LHCN-M2 (cell line): ENCODE measurements at places on chromosomes 11 and 22.

DNA sequence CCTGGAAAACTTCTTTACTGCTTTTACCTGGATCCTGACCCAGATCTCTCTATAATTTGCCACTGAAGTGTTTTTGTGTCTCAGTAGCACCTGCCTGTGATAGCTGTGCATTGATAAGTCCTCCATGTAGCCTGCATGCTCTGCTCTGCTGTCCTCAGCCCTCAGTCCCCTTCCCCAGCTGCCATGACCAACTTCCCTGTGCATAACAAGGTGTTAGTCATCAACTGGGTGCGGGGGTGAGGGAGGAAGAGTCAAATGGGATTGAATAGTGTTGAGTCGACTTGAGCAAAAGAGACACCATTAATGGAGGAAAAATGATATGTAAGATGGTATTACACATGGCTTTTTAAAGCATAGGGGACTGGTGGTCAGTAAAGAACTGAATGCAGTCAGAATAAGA lies 92.2 kb upstream of the PLET1 start:
- DNase-seq, result peak; percentile 20

DNA sequence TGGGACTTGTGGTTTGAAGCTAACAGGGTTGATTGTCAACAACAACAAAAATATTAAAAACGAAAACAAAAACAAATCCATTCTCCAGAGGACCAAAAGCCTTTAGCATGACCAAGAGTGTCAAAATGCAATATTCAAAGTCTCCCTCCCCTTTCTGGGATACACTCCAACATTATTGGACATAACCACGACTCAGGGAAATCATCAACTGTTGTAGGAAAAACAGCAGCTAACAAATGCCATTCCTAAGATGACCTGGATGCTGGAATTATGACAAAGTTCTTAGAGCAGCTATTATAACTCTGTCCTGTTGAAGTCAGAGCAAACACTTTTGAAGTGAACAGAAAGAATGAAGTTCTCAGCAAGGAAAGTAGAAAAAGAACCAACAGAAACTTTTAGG lies 143.0 kb downstream of the TMEM135 start:
- peak; percentile 64 for DNase-seq

GRCh38 chr22:48637231-48637630 lies 1190.4 kb downstream of the BRD1 start:
- no peak for DNase-seq

DNA sequence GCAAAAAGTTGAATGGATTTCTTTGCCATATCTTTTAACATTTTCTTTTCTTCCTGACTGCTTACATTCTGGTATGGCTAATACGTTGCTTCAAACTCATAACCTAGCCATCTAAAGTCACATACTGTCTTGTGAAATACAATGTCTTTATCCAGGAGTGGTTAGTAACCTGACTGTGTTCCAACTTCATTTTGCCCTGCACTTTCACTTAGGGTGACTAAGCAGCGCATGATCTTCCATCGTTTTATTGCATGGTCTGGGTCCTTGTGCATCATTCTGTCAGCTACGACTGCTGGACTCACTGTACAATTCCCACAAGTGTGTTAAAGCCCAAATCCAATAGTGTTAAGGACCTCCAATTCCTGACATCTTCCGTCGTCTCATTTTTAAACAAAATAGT lies 403.2 kb downstream of the NTM start:
- DNase-seq, result no peak

DNA sequence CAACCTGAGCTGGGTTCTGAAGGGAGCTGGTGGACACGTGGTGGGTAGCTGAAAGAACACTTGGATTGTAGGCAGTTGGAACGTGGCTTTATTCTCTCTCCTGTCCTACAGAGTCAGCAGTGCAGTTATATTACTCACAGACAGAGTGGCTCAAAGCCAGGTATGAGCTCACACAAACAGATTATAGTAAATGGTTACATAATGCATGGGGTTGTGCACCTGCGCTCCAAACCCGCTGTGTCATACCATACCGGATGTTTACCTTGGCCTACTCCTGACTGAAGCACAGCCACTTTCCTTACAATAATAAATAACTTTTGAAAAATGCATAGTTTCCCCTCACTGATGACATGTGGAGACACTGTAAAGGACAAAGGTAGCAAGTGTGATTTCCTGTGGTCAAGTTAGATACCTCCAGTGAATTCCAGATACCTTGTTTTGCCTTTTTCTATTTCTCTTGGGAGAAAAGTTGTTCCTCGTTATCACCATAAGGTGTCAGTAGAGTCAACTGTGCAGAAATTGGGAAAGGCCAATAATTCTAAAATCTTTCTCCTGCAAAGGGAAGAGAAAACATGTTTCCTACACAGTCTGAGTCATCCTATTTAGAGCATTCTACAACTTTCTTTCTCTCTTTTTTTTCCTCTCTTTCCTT lies 13.5 kb downstream of the MS4A6A start:
- DNase-seq, result peak; percentile 14

GRCh38 chr11:94638902-94639373 lies 71.8 kb downstream of the PIWIL4 start:
- DNase-seq, result peak; percentile 41

DNA sequence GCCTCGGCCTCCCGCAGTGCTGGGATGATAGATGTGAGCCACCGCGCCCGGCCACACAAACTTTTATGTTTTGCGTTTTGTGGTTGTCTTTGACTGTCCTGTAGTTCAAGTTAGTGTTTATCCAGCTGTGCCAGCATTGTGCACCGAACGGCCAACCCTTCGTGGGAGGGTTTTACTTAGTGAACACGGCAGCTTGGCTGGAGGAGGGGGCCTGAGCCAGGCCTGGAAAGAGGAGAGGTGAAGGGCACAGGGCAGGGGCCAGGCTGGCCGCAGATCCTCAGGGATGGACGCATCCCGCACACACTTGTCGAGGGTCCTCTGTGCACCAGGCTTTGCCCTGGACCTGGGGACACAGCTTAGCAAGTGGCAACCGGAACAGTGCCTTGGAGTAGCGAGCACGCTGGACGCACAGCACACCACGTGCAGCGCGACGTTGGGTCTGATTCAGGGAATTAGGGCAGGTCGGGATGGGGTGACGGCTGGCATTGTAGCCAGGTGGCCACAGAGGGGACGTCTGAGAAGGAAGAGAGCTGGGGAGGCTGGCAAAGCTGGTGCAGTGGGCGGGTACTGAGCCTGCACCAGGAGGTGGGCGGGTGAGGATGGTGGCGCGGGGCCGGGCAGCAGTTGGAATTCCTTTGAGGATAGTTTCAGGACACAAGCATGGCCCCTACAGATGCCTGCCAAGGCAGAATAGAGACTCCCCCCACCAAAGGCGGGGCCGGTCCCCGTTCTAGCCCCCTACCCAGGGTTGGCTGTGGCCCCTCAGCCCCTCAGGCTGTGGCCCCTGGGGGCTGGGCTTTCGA lies 13.4 kb downstream of the EPS8L2 start:
- peak; percentile 68 for DNase-seq

GRCh38 chr11:99822846-99823565 lies 802.3 kb downstream of the CNTN5 start:
- DNase-seq, result peak; percentile 56

GRCh38 chr22:41523464-41524221 lies 20.6 kb downstream of the POLR3H start:
- DNase-seq, result peak; percentile 63

GRCh38 chr22:27668828-27669797 lies 132.4 kb downstream of the MN1 start:
- peak; percentile 98 for DNase-seq

DNA sequence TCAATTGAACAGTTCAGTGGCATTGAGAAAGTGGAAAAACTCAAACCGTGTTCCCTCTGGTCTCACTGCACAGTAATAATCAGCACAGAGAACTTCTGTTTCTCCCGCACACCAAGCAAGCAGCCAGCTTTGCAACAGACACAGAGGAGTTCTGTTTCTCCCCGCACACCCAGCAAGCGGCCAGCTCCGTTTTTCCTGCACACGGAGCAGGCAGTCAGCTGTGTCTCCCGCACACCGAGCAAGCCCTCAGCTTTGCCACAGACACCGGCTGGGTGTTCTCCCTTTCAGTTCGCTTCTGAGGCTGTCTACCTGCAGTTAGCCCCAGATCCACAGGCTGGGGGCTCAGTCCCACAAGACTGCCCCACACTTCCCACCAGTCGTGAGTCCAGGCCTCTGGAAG lies 9.9 kb upstream of the TALDO1 start:
- no peak for DNase-seq

DNA sequence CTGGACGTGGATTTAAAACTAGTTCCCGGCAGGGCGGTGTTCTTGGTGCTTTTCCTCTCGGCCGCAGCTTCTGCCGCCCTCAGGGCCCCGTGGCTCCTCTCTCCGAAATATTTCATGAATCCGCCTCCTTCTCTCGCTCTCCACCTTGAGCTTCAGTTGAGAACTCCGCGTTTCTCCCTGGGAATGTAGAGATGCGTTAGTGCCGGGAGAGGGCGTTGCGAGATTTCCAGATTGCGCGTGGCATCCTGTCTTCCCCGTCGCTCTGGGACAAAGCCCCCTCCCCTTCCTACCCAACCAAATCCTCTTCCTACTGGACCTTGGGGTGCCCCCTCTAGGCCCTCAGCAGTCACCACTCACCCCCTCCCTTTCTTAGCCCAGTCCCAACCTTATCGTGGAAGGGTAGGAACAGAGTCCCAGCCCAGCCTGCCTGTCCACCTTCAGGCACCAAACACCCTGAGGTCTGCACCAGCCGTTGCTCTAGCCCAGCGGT lies 15.5 kb upstream of the RAC2 start:
- DNase-seq, result peak; percentile 38

DNA sequence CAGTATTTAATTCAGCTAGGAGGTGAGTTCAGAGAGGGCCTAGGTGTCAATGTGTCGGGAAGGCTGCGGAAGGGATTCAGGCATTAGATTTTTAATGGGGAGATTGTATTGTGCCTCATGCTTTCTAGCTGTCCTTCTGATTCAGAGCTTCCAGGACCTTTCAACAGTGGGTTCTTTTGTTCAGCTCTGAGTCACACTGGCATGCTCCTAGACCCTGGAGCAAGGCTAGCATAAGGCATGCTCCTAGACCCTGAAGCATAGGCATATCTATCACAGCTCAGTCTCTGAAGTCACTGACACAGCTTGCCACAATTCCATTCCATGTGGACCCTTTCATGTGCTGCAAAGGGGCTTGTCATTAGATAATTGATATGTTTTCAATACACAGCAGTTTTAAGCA lies 396.9 kb downstream of the RAB38 start:
- DNase-seq, result no peak

DNA sequence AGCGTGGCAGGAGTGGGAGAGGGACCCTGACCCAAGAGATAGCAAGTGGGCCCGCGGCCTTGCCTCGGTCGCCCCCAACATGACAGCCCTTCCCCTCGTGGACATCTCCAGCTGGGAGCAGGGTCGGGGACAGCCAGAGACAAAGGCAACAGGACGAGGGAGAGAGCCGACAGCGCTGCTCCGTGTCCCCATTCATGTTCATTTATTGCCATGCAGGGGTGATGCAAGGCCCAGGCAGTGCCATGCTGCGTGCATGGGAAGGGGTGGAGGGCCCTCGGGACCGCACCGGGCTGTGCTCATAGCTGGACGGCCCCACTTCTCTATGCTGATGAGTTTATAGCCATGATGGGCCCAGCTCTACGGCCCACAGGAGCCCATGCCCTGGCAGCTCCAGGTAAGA lies 12.7 kb downstream of the MRPL23 start:
- no peak for DNase-seq

DNA sequence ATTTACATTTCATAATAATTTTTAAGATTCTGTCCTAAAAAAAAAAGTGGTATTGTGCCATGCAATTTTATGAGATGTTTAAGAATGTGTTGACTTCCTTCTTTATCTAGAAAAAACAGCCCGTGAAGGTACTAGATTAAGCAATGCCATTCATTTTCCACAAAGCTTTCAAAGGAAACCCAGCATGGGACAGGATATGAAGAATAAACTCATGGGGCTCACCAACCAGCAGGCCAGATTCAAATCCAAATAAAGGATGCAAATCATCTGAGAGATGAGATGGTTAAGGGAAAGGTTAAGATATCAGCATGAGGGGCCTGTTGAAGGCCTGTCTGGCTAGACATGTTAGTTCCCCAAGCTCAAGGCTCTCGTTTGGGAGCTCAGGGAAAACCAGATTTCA lies 199.1 kb downstream of the SWAP70 start:
- DNase-seq, result no peak

GRCh38 chr11:120013325-120014250 lies 124.3 kb downstream of the TRIM29 start:
- DNase-seq, result peak; percentile 5

DNA sequence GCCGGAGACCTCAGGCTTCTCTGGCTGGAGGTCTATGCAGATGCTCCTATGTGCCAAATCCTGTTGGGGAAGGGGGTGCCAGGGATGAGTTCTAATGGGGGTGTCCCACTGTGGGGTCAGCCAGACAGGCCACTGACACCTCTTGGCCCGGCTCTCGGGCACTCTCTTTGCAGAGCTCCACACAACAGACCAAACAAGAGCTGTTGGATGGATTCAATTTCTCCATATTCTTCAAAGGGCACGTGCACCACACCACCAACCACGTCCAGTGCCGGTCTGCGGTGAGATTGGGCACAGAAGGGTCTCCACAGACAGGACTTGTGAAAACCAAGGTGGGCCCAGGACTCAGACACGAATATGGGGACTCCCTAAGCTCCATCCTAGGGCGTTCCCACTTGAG lies 2.2 kb upstream of the RGL4 start:
- DNase-seq, result no peak

DNA sequence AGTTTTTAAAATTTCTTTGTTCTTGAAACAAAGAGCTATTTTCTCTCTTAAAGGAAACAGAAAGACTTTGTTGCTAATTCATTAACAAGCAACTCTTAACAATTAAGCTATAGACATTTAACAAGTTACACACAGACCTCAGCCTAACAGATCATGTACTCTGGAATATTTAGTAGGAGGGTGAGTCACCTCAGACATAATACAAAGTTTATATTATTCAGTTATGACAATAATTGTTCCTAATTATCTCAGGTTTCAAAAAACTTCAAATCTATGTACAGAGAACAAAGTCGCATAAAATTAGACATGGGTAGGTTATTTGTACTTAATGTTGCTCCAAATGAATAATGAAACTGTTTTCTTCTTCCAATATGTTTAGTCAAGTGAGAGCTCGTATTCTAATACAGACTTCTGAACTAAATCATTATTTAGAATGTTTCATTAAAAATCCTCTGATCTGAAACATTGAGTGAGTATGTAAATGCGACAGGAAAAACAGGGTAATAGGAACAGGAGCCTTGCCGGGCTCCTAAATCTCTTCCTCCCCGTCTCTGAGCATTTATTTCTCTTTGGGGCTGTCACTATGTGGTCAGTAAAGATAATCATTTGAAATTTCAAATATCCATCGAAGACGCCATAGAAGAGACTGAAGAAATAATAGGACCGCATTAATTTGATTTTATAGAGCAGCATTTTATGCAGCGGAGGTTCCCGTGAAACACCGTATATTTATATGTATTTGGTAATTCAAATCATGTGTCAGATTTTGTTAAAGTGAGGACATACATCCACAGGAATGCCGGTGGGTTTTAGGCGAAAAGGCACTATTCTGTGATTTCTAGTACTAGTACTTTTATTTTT lies 8.7 kb upstream of the BARX2 start:
- no peak for DNase-seq
